ENCODE measurements at places on chromosomes 11 and 22. TPM values are rescaled to one million over a fixed set of nuclear protein-coding genes. Genes with fewer than 3 reads are reported as not detected.

GRCh38 chr11:114079511-114080065 is 20.1 kb downstream of the ZBTB16 start:
- DNase-seq = no peak
- H3K27me3 ChIP-seq = no peaks in the 10 kb centered on the region
- no peaks in the 10 kb centered on the region for H3K36me3 ChIP-seq
- peaks cover 38% of the 10 kb centered on the region for H3K4me1 ChIP-seq
- H3K4me3 ChIP-seq = no peak overlapping the region

The DMC1 gene
- 18.3 TPM for polyA plus RNA-seq

- H3K4me1 ChIP-seq = no peaks in the 10 kb centered on the region
- H3K4me3 ChIP-seq = no peak overlapping the region
- no peak overlapping the region for H3K27ac ChIP-seq
- no peaks in the 10 kb centered on the region for H3K27me3 ChIP-seq
Measured at GRCh38 chr11:17778956-17779860, 44.6 kb downstream of the KCNC1 start.

- no peak overlapping the region for H3K27ac ChIP-seq
- H3K27me3 ChIP-seq = no peaks in the 10 kb centered on the region
- no peak for DNase-seq
- H3K4me3 ChIP-seq = no peak overlapping the region
- H3K36me3 ChIP-seq = no peaks in the 10 kb centered on the region
Measured at GRCh38 chr11:26268980-26269660, 62.8 kb upstream of the ANO3 start.

DNA sequence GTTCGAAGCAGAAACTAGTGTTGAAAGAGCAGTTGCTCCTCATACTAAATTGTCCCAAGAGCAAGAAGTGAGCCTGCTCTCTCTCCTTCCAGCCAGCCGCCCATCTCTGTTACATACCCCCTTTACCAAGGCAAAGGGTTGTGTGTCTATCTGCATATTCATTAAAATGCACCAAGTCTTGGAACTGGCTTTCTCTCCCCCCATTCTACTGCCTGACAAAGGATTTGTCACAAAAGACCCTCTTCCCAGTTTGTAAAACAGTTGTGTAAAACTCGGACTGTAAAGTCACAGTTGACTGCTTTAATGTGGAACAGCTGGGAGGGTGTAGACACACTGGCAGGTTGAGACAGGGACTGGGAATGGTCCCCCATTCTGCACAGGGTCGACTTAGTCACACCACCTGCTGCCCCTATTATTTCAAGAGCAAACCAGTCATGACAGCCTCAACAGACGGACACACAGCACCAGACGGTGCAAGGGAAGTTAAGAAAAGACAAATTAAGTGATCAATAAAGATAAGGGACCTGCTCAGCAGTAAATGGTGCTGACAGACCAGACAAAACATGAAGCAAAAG is 60.0 kb upstream of the HTATIP2 start:
- no peaks in the 10 kb centered on the region for H3K36me3 ChIP-seq
- H3K4me1 ChIP-seq = no peaks in the 10 kb centered on the region
- H3K4me3 ChIP-seq = no peak overlapping the region
- DNase-seq = no peak
- no peak overlapping the region for H3K27ac ChIP-seq

The KRTAP5-7 gene
- polyA plus RNA-seq = 1.7 TPM

The CBX6 gene
- polyA plus RNA-seq = 18.7 TPM

The OR10A2 gene
- polyA plus RNA-seq = not detected

The ARL2 gene
- polyA plus RNA-seq = 235 TPM

DNA sequence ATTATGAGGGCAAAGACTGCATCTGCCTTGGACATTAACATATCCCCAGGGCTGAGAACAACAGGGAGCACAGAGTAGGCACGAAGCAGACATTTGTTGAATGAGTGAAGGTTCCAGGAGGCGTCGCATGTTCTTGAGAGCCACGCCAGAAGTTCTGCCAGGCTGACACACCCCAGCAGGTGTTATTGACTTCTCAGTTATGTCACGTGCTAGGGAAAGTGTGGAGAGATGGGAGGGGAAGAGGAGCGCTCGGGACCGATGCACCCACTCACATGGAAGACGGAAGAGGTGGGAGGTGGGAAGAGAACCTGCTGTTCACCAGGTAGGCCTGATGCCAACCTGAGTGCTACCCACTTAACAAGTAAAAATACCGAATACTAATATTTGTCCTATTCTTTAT is 232.8 kb downstream of the LARGE1 start:
- no peaks in the 10 kb centered on the region for H3K4me1 ChIP-seq
- H3K36me3 ChIP-seq = peaks cover 3% of the 10 kb centered on the region
- H3K27ac ChIP-seq = no peak overlapping the region
- no peak for DNase-seq
- H3K4me3 ChIP-seq = no peak overlapping the region

DNA sequence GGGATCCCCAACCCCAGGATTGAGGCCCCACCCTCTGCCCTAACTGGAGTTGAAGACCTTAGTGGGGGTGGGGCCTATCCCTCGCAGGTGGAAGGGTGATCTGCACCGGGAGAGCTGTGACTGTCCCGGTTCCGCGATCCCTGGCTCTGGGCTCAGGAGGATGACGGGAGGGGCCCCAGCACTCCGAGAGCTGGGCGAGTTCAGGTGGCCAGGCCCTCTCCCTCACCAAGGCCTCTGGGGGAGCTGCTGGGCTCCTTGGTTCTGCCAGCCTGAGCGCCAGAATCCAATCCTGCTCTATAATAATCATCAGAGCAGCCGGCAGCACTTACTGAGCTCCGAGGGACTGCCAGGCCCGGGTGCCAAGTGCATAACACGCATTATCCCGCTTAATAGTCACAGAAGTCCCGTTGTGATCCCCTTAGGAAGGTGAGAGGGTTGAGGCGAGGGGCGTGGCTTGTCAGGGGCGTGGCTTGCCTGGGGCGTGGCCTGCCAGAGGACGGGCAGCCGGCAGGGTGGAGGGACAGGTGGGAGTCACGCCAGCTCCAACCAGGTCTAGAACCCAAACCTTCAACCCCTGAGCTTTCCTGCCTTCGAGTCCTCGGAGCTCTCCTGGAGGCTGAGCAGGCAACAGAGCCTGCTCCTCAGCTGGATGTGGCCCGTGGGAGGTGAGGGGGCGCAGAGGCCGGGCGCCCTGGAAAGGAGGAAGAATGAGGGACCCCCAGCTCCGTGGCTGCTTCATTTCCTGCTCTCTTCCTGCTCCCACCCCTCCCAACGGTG is 7.3 kb upstream of the SYT7 start:
- H3K4me1 ChIP-seq = peaks cover 17% of the 10 kb centered on the region
- H3K27ac ChIP-seq = peak overlapping the region; percentile 24
- no peaks in the 10 kb centered on the region for H3K36me3 ChIP-seq
- peak overlapping the region; percentile 63 for H3K4me3 ChIP-seq
- H3K27me3 ChIP-seq = no peaks in the 10 kb centered on the region

GRCh38 chr11:64021757-64022093 is 14.0 kb upstream of the FLRT1 start:
- H3K27me3 ChIP-seq = no peaks in the 10 kb centered on the region
- no peak overlapping the region for H3K27ac ChIP-seq
- H3K4me3 ChIP-seq = no peak overlapping the region
- no peak for DNase-seq
- no peaks in the 10 kb centered on the region for H3K36me3 ChIP-seq

The SORL1 gene
- polyA plus RNA-seq = 14.7 TPM

DNA sequence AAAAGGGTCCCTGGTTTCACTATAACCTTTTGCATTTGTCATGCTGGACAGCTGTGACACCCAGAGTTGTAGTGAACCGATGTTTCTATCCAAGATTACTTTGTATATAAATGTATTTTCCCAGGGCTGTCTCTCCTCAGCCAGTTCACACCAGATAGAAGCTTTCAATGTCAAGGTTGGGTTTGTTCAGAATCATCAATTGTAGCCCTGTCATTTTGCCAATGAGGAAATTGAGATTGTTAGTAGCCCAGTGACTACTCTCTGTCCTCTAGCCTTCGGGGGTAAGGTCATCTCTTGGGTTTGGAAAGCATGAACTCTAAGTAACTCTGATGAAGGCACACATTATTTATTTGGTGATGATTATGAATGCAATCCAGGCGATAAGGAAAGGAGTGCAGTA is 165.6 kb downstream of the DBX1 start:
- no peak overlapping the region for H3K4me3 ChIP-seq
- H3K27me3 ChIP-seq = no peaks in the 10 kb centered on the region
- no peaks in the 10 kb centered on the region for H3K4me1 ChIP-seq
- no peak for DNase-seq
- H3K36me3 ChIP-seq = no peaks in the 10 kb centered on the region
- H3K27ac ChIP-seq = no peak overlapping the region

- H3K36me3 ChIP-seq = no peaks in the 10 kb centered on the region
- no peak overlapping the region for H3K4me3 ChIP-seq
- no peak overlapping the region for H3K27ac ChIP-seq
- no peaks in the 10 kb centered on the region for H3K4me1 ChIP-seq
- no peak for DNase-seq
Measured at GRCh38 chr11:91984033-91984584, 240.5 kb upstream of the FAT3 start.

The OR9G4 gene
- not detected for polyA plus RNA-seq

The PIH1D2 gene
- 97.8 TPM for polyA plus RNA-seq

The LIF gene
- 1.4 TPM for polyA plus RNA-seq

DNA sequence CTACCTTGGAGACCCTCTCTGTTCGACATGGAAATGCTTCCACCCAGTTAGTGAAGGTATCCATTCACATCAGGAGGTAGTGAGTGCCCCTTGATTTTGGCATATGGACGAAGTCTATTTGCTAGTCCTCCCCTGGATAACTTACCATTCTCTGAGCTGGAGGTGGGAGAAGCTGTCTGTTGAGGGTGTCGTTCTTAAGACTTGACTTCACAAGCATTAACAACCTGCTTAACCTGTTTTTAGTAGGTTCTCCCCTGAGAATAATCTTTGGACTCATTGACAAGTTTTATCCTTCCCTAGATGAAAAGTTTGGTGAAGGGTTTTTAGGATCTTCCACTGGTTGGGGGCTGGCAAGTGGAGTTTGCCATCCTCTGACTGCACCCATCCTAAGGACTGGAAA is 1053.8 kb upstream of the CNTN5 start:
- no peaks in the 10 kb centered on the region for H3K4me1 ChIP-seq
- H3K27ac ChIP-seq = no peak overlapping the region
- H3K4me3 ChIP-seq = no peak overlapping the region
- no peaks in the 10 kb centered on the region for H3K36me3 ChIP-seq
- H3K27me3 ChIP-seq = no peaks in the 10 kb centered on the region

The ARVCF gene
- 21.1 TPM for polyA plus RNA-seq

- no peak overlapping the region for H3K27ac ChIP-seq
- DNase-seq = no peak
- H3K4me1 ChIP-seq = peaks cover 24% of the 10 kb centered on the region
- H3K4me3 ChIP-seq = no peak overlapping the region
- H3K27me3 ChIP-seq = no peaks in the 10 kb centered on the region
Measured at GRCh38 chr22:21841422-21841821, 26.0 kb downstream of the MAPK1 start.

The TTC12 gene
- 123 TPM for polyA plus RNA-seq

GRCh38 chr11:44008698-44009097 is 39.1 kb upstream of the ACCSL start:
- no peaks in the 10 kb centered on the region for H3K27me3 ChIP-seq
- no peak overlapping the region for H3K27ac ChIP-seq
- DNase-seq = peak; percentile 6
- H3K4me3 ChIP-seq = no peak overlapping the region
- peaks cover 45% of the 10 kb centered on the region for H3K4me1 ChIP-seq
- H3K36me3 ChIP-seq = no peaks in the 10 kb centered on the region

The OR52I1 gene
- not detected for polyA plus RNA-seq

The CYTH4 gene
- 6.8 TPM for polyA plus RNA-seq

The SPTBN2 gene
- 159 TPM for polyA plus RNA-seq

The H19 gene
- polyA plus RNA-seq = 328 TPM

- H3K27me3 ChIP-seq = no peaks in the 10 kb centered on the region
- DNase-seq = no peak
- H3K4me1 ChIP-seq = peaks cover 15% of the 10 kb centered on the region
- no peaks in the 10 kb centered on the region for H3K36me3 ChIP-seq
- peak overlapping the region; percentile 55 for H3K4me3 ChIP-seq
Measured at GRCh38 chr22:39242595-39243438, 2.0 kb downstream of the PDGFB start.

The LINC01488 gene
- not detected for polyA plus RNA-seq
